Adipose tissue (tissue), 3 donors: ENCODE measurements at places on chromosomes 3 and 15. TPM values are rescaled to one million over a fixed set of nuclear protein-coding genes. Genes with fewer than 3 reads are reported as not detected.

HCLS1 gene
- 47.8 TPM for polyA plus RNA-seq

SETD5 gene
- polyA plus RNA-seq: 15.6 TPM

SCG3 gene
- polyA plus RNA-seq: 3.8 TPM

HERC2 gene
- 27.5 TPM for polyA plus RNA-seq

USP50 gene
- not detected for polyA plus RNA-seq

P2RY12 gene
- 2.7 TPM for polyA plus RNA-seq

RASL12 gene
- 6.7 TPM for polyA plus RNA-seq

SEMA6D gene
- 1.7 TPM for polyA plus RNA-seq

KLHL6 gene
- polyA plus RNA-seq: 1.2 TPM

SLC25A20 gene
- 18.9 TPM for polyA plus RNA-seq

CPNE9 gene
- polyA plus RNA-seq: 0.09 TPM

CDC25A gene
- polyA plus RNA-seq: 0.79 TPM

MUC13 gene
- 1.8 TPM for polyA plus RNA-seq

NEK4 gene
- polyA plus RNA-seq: 5.4 TPM

ZBTB47 gene
- 82.4 TPM for polyA plus RNA-seq

SPCS1 gene
- 101 TPM for polyA plus RNA-seq

C3orf85 gene
- not detected for polyA plus RNA-seq

CMTM7 gene
- 14.7 TPM for polyA plus RNA-seq

TRIM71 gene
- polyA plus RNA-seq: under 0.01 TPM

CD80 gene
- polyA plus RNA-seq: 0.06 TPM
